NCI-H1417 (cell line): ENCODE measurements at places on chromosomes 5 and 9.

DNA sequence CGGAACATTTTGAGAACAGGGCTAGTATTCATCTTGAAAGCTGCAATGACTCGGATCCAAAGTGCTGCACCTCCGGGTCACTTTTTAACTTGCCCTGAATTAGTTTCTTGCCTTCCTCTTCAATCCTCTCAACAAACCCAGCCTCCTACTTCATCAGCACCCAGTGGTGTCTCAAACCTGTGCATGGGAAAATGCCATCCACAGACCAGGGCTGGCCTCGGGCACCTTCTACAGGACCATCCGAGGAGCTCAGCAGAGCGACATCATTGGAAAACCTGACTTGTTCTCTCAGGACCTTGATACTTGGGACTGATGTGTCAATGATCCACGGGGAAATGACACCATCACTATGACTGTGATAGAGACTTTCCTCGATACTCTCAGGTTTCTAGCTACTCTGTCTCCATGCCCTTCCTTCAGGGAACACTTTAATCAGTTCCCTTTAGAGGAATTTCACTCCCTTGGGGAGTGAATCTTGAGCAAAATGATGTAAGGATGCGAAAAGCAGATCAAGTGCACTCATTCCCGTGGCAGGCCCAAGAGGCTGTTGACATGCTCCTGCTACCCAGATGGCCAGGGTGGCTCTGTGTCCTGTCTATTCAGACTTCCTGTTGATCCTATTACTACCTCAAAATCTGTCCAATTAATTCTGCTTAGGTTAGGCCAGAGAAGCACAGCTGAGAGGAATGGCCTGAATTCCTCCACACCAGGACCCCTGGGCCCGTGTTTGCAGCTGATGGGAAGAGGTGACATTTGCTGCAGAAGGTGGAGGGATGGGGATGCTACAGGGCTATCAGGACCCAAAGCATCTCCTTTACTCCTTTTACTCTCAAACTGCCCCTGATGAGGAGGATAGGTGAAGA is 96.5 kb upstream of the SLC25A48 start:
- DNase-seq = no peak

- DNase-seq = no peak
These were observed 38.4 kb upstream of the SMIM15 start for GRCh38 chr5:61200582-61201155.

GRCh38 chr9:130112538-130113151 is 58.9 kb downstream of the GPR107 start:
- DNase-seq = no peak

GRCh38 chr9:125361837-125362531 is 100.4 kb downstream of the GAPVD1 start:
- no peak for DNase-seq

DNA sequence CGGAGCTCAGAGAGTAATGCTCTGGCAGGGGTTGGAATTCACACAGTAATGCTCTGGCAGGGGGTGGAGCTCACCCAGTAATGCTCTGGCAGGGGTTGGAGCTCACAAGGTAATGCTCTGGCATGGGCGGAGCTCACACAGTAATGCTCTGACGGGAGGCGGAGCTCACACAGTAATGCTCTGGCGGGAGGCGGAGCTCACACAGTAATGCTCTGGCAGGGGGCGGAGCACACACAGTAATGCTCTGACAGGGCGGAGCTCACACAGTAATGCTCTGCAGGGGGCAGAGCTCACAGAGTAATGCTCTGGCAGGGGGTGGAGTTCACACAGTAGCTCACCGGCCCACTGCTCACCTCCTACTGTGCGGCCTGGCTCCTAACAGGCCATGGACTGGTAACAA is 47.2 kb upstream of the LPCAT1 start:
- DNase-seq = no peak

GRCh38 chr5:96315431-96315830 is 117.6 kb downstream of the PCSK1 start:
- no peak for DNase-seq

- no peak for DNase-seq
These were observed 1114.0 kb downstream of the PTPRD start for GRCh38 chr9:9498846-9499245.

DNA sequence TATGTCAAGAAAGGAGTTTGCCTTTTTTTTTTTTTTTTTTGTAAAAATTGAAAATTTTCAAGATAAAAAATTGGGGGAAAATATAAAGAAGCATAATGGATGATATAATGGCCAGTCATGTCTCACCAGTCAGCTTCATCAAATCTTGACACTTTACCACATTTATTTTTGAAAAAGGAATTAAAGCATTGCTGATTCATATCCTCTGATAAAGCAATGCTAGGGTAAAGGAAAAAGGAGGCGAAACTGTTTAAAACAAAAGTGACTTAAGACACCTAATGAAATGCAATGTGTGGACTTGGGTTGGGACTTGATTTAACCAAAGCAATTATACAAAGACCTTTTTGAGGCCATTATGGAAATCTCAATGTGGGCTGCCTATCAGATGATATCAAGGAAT is 208.5 kb downstream of the ARHGAP26 start:
- DNase-seq = no peak

DNA sequence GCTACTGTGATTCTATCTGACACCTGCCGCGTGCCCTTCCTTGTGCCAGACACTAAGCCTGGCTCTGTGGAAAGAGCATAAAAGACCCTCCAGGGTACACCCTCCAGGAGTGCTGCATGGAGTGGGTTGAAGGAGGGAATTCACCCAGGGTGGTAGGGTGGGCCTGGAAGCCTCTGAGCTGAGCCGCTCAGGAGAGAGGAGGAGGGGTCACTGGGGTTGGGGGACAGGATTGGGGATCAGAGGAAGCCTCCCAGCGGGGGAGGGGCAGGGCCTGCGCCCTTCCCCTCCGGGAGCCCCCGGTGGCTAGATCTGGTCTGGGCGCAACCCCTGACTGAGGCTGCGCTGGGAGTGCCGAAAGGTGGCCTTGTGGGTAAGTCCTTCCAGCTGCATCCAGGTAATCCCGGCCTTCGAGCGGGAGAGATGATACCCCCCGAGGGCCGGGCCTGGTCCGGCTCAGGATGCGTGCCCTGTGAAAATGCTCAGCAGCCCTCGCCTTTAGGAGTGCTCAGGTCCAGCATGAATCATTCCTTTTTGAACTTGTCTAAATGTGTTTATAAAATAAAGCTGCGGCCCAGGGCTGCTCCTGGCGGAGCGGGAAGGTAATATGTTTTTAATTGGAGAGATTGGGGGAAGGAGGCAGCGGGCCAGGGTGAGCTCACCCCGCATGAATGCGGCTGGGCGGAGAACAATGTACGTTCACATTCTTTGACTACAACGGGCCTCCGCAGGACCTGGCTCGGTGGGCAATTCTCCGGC is 118.1 kb upstream of the SMIM23 start:
- no peak for DNase-seq

DNA sequence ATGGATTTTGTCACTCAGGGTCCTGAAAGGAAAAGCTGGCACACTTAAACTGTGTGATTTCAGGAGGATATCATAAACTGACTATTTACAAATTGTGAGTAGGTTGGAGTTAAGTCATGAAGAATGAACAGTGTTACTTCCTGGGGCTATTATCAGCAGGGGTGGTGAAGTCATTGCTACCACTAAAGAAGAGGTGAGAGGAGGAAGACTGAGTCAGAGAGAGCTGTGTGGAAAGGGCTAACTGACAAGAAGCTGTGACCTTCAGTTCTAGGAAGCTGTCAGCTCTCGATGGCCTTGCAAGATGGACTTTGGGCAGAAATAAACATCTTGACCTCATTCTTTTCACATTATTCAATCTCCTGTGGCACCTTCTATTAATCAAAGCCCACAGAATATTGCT is 72.3 kb upstream of the STARD4 start:
- no peak for DNase-seq

GRCh38 chr9:109166171-109166770 is 778 bp downstream of the FRRS1L start:
- DNase-seq = no peak

DNA sequence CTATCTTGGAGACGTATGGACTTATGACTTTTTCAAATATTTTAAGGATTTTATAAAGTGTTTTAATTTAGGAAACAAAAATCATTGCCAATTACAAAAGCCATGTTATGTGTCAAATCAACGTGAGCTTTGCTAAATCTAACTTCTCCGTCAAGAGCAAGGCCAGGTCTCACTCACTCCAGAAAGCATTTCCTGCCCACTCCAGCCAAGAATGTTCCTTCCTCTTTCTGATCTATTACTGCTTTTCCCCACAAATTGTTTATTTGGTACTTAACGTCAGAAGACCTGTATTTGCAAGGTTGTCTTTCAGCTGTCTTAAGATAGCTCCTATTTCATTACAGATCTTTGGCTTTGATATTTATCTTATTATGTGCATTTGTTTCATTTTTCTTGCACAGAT is 193.5 kb upstream of the HAPLN1 start:
- no peak for DNase-seq

- no peak for DNase-seq
These were observed 549.1 kb upstream of the CCNG1 start for GRCh38 chr5:162888268-162888667.

DNA sequence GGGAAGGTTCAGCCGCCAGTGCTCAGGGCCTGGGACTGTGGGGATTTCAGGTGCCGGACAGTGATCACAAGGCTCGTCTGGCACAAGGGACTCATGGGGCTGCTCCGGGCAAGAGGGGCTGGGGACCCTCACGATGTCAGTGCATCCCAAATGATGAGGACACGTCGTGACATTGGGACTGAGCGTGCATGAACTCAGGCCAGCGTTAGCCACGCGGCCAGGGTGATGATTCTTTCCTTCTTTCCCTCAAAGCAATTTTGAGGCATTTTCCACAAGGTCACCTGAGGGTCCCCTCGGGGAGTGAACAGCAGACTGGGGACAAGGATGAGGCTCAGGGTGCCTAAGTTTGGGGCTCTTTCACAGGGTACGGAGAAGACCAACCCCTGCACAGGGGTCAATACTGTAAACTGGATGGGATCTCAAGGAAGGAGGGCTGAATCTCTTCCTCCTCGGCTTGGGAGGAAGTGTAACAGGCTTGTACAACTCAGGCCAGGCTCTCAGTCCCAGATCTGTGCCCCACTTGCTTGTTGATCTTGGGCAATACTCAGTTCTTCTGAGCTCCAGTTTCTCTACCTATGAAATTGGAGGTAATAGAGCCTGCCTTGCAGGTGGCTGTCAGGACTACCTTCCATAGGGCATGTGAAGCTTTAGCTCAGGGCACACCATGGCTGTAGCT is 78.5 kb downstream of the PRRT1B start:
- no peak for DNase-seq

GRCh38 chr5:142977363-142978051 is 207.3 kb downstream of the ARHGAP26 start:
- DNase-seq = no peak

DNA sequence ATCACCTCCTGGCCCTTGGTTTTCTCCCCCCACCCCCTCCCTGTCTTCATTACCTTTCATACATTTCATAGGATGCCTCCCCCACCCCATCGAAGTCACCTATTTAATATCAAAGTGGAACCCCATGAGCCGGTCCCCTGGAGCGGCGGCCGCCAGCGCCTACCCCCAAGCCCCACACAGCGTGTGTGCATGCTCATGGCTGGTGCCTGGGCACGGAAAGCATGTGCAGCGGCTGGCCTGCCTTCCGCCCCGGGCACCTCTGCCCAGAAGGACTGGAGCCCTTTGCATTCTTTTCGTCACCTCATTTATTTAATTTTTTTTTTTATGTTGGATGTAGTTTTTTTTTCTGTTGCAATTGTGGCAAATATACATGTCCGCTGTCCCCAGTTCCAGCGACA is 116.2 kb downstream of the WNK2 start:
- no peak for DNase-seq

DNA sequence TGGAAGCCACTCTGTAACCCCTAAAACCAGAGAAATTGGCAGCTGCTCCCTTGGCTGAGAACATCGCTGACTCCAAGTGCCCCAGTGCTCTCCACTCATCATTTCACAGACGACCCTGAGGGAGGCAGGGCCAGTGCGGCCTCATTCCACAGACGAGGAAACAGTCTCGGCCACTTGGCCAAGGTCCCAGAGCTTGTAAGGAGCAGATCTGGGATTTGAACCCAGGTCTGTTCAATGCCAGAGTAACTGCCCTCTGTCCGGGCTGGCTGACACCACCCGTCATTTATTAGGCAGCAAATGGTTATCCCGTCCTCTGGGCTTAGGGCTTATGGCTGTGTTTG is 19.9 kb upstream of the IER5L start:
- DNase-seq = no peak

GRCh38 chr5:114430532-114430931 is 68.7 kb downstream of the KCNN2 start:
- DNase-seq = no peak
